Activated CD4-positive, alpha-beta T cell treated with anti-CD3 and anti-CD28 coated beads, Interleukin-2, amount 10 ng/mL, durations not matched to agents 7 days and 5 days (primary cell): ENCODE measurements at places on chromosomes 12 and 14.

DNA sequence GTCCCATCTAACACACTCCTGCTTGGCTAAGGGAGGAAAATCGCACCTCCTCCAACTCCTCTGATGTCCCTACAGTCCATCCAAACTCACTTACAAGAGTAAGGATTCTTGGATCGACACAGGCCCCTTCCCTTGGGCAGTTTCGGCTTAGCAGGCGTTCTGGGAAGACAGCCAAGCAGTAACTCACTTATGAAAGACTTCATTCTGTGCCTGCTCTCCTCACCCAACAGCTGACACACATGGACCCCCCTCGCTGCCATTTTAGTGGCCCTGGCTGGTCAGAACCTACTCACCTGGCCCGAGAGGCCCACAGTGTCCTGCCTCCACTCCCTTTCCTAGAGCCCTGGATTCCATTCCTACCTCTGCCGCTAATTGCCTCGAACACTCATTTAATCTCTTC is 52.3 kb upstream of the BCL2L14 start:
- DNase-seq = no peak

DNA sequence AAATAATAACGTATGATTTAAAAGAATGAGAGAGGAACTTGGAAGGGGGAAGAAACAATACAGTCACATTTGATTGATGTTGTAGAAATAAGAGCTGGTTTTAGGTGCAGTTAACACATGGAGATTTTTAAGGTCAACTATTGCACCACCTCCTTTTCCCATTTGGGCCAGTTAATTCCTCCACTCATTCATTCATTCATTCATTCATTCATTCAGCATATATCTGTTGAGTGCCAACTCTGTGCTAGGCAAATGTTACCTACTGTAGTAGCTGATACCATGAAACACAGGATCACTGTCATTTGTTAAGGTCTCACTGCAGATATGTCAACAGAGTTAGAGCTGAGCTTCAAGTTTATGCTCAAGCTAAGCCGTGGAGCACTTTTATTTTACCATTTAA is 115.7 kb upstream of the ARID2 start:
- DNase-seq = no peak

GRCh38 chr14:76456200-76456599 is 80.3 kb downstream of the ESRRB start:
- peak; percentile 54 for DNase-seq

DNA sequence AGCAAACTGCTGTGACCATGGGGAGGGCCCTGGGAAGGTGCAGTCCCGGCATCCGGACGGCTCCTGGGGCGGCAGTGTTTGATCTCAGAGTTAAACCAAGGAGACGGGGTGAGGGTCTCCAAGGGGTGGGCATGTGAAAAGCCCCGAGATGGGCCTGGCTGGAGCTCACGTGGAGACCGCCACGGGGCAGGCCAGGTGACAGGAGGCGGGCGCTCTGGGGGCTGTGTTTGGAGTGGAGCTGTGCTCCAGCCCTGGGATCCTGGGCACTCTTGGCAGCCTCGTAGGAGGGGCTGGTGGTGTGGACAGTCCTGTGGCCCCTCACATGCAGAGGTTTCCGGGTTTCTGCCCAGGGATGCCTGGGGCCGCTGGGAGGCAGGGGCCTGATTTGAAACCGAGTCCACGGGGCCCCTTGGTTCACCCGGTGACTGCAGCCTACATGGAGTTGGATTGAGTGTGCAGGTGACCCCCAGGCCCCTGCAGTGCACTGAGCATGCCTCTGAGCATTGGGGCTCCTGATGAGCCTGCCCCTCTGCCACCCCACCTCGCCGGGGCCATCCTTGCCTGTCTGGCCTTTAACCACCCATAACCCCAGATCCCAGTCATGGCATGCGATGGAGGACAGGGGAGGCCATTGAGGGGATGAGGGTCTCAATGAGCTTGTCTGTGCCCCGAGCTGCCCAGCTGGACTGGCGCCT is 8.4 kb downstream of the KIF26A start:
- DNase-seq = no peak

GRCh38 chr14:103319422-103319821 is 14.6 kb upstream of the EIF5 start:
- no peak for DNase-seq

- DNase-seq = no peak
Measured at GRCh38 chr12:45166056-45166455, 49.8 kb upstream of the ANO6 start.

DNA sequence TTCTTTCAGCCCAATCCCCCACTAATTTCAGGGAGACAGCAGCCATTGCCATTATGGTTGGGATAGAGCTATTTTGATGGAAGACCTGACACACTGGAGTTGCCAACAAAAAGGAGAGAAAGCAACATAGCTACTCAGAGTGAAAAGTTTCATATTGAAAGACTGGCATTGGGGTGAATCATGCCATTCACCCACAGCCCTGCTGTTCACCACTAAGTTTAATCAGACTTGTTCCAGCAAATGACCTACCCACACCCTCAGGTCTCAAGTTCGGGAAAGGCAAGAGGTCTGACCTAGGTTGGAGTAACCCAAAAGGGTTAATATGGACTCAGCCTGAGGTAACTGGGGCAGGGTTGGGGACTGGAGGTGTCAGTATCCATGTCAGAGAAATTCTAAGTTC is 169.2 kb downstream of the PAWR start:
- DNase-seq = no peak

DNA sequence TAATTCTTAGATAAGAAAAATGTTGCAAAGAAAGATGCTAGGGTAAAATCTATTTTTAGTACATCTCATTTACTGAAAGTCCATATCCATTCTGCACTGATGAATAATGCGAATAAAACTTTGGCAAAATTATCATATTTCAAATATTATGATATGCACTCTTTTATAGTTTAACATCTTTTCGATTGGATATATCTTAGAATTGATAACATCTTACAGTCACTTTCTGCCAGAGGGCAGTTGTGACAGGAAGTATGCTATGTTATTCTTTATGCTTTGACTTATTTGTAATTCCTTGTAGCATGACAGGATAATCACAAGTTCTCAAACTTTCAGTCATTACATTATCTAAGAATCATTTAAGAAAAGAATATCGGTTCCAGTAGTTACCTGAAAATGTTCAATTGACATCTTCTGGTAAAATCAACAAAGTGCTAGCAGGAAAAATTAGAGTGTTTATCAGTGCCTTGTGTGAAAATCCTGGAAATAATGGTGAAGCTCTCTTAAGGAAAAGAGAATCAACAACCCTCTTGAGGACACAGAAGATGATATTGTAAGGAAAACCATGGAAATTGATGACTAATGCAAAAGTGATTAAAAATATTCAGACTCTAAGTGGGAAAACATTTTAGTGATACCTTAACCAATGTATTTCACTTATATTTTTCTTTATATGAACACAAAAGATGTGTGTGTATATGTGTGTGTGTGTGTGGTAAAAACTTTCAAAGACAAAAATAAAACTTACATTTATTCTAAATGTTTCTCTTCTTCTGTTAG is 95.5 kb downstream of the SLC6A15 start:
- no peak for DNase-seq

DNA sequence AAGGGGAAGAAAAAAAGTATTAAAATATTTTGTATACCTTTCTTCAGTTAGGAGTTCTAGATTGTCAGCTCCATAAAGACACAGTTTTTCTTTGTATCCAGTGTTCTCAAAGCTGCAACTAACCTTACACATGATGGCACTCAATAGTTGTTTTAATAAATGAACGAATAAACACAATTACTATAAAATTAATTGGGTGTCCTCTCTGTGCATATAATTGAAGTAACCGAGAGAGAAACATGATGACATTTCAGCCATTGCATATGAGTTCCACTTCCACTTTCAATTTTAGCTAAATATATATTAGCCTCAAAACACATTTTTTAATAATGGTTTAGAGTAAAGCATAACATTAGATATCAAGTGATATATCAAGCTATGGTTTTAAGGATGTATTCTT is 671.2 kb downstream of the LRFN5 start:
- DNase-seq = no peak

DNA sequence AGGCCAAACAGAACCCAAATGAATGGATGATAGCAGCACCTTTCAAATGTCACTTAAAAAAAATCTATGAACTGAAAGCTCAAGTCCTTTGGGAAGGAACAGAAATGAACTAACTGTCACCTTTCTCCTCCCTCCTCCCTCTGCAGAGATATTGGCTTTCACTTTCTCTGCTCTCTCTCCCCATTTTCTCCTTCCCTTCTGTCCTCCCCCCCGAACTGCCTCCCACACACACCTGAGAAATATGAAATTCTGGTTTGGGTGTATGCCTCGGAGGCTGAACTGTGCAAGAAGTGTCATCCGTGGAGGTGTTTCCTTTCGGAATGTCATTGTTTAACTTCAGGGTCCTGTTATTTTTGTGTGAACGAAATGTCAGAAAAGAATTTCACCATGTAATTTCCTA is 87.8 kb downstream of the NEDD1 start:
- no peak for DNase-seq

GRCh38 chr14:101372894-101373620 is 188.2 kb upstream of the DIO3 start:
- no peak for DNase-seq

DNA sequence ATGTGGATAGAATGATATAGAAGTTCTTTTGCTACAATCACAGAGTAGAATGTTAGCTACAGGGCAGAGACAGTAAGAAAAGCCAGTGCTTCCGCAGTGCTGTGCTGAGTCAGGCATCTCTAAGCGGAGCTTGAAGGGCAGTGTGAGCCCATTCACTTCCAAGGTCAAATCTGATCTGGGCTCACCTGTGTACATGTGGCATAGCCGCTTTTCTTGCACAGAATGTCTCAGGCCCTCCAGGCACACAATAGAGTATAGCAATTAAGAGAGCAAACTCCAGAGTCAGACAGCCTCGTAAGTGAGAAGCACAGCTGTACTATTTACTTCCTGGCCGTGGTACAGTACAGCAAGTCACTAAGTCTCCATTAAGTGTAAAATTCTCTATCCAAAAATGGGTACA is 26.8 kb downstream of the CORO1C start:
- DNase-seq = no peak

- peak; percentile 15 for DNase-seq
Measured at GRCh38 chr12:121295116-121295745, 1.3 kb downstream of the CAMKK2 start.

DNA sequence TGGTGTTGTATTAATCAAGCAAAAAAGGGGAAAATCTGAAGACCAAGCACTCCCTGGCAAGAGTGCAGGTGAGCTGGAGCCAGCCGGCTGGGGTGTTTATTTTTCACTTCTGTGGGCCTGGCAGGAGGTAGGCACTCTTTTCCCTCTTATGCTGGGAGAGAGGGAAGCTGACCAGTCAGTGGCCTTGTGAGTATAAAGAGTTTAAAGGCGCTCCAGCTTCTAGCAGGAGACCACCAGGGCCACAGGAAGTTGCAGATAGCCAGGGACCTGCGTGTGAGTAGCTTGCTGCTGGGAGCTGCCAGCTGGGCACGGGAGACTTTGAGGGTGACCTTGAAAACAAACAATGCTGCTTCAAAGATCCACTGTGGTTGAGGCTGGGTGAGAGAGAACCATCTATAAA is 217.4 kb upstream of the PWP1 start:
- no peak for DNase-seq

DNA sequence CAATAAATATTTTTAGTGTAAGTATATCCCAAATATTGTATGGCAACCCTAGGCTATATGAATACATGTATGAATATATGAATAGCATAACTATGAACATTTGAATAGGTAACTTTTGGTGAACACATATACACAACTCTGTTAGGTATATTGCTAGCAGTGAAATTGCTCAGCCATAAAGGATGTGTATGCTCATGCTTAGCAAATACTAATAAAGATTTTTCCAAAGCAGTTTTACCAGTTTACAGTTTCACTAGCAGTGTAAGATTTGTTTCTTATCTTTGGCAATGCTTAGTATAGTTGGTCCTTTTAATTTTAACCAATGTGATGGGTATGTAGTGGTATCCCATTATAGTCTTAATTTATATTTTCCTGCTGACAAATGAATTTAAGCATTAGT is 5.3 kb upstream of the DAAM1 start:
- no peak for DNase-seq

DNA sequence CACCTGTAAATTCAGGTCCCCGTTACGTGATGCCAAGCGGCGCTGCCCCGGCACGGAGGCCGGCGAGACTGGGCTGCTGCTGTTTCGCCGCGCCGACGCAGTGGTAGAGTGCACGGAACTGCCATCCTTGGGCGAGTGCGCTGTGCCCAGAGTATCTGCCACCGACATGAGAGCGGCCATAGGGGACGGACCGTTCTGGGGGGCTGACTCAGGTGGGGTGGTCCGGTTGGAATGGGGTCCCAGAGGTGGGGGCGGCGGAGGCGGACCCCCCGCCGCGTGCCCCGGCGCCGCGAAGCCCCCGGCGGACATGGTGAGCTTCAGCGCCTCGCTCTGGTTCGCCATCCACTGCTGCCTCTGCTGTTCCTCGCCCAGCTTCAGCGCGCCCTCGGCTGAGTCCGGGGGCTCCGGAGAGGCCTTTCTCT is 2.8 kb downstream of the IRF2BPL start:
- DNase-seq = no peak

DNA sequence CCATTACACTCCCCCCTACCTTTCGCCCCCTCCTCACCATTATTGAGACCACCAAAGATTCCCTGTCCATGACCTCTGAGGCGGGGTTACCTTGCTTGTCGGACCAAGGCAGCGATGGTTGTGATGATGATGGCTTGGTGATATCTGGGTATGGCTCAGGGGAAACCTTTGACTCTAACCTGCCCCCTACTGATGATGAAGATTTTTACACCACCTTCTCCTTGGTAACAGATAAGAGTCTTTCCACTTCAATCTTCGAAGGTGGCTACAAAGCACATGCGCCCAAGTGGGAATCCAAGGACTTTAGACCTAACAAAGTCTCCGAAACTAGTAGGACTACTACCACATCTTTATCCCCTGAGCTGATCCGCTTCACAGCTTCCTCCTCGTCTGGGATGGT is 350.2 kb downstream of the DIO2 start:
- no peak for DNase-seq

DNA sequence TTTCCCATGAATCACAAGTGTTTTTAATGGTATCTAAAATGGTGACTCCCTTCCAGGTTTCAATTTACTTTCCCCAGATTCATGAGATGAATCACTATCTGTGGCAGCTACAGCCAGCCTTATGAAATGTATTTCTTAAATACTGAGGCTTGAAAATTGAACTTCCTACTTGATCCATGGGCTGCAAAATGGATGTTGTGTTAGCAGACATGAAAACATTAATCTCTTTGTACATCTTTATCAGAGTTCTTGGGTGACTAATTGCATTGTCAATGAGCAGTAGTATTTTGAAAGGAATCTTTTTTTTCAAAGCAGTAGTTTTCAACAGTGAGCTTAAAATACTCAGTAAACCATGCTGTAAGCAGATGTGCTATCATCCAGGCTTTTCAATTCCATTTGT is 250.8 kb downstream of the SLC6A15 start:
- DNase-seq = no peak

GRCh38 chr12:131896080-131896810 is 1.8 kb downstream of the ULK1 start:
- peak; percentile 63 for DNase-seq

GRCh38 chr14:68148276-68148675 is 328.7 kb downstream of the RAD51B start:
- no peak for DNase-seq
